ENCODE measurements at places on chromosomes 2 and 18. TPM values are rescaled to one million over a fixed set of nuclear protein-coding genes. Genes with fewer than 3 reads are reported as not detected.

DNA sequence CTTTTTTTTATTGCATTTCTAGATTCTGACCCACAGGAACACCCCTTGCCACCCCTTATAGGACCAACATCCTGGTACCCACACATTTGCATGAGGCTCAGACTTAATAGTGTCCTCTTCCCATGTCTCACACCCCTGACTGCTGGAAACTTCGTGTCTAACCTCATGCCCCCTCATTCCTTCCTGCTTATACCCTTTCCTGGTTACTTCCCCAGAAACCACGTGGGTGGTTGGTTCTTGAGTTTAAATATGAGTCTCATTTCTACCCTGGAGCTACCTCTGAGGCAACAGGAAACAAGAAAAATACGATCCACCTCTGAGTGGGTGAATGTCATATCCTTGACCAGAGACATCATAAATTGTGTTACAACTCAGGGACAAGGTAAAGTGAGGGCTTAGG, 1.6 kb downstream of the TNP1 start:
- DNase-seq: no peak

The TBR1 gene
- not detected for total RNA-seq

- DNase-seq: no peak
Observed at GRCh38 chr2:83365476-83365875, 1093.6 kb downstream of the SUCLG1 start.

The TUBA3E gene
- not detected for total RNA-seq

The SNTG2 gene
- total RNA-seq: 9.9 TPM

DNA sequence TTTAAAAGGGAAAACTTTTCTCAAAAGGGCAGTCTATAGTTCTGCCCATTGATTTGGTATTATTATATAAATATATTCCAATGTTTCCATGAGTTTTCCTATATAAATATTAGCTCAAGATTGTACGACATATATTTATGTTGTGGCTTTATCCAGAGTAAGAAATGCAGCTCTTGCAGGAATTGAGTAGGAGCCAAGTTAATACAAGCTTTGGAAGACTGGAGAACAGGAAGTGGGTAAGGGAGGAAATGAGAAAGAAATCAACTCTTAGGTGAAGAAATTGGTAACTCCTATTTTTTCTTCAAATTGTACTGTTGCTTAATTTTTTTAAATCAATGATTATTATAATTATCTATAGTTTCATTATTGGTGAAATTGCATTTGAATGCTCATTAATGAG, 105.4 kb upstream of the FAM117B start:
- no peak for DNase-seq

GRCh38 chr2:88549616-88550292, 77.5 kb downstream of the EIF2AK3 start:
- DNase-seq: no peak

- DNase-seq: no peak
Observed at GRCh38 chr2:172373076-172373475, 54.3 kb upstream of the ITGA6 start.

- DNase-seq: no peak
Observed at GRCh38 chr2:70009762-70010575, 48.5 kb upstream of the ASPRV1 start.

The APLF gene
- total RNA-seq: 2.8 TPM

GRCh38 chr18:76565238-76566173, 70.5 kb upstream of the ZNF516 start:
- DNase-seq: peak; percentile 37
